ENCODE measurements at places on chromosomes 13 and 19.
A peak's percentile ranks its signal among the peaks of the same experiment; 100 is the strongest.

GRCh38 chr13:30796132-30796572, 60.8 kb downstream of the ALOX5AP start:
- DNase-seq: peak; percentile 26

DNA sequence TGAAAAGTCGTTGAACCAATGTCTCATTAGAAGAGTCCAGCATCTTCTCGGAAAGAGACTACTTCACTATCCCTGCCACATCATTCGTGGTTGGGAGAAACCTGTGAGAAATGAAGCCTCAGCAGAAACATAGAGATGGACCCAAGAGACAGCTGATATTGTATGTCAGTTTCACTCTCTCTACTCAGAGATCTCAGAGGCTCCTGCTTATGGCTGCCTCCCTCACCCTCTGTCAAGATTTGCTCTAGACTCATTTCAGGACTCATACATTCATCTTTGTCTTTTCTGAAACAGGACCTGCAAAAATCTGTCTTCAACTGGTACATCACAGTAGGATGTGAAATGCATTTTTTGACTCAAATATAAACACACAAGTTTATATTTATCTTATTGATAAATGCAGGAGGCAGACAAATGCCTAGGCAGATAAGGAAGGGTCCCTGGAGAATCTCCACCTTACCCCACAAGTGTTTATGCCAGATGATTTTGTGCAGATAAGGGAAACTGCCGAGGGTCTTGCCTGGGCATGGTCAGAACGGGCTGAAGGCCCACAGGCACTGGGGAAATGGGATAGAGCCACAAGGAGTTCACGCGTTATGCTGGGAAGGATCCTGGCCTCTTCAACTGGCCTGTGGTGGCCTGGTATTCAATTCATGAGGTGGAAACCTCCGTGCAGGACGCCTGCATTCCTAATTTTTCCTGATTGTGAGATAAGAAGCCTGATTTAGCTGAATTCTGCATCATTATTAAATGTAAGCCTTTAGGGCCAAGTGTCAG, 1834.0 kb upstream of the PCDH20 start:
- no peak for DNase-seq

GRCh38 chr19:8096071-8096470, 43.5 kb downstream of the CCL25 start:
- no peak for DNase-seq

DNA sequence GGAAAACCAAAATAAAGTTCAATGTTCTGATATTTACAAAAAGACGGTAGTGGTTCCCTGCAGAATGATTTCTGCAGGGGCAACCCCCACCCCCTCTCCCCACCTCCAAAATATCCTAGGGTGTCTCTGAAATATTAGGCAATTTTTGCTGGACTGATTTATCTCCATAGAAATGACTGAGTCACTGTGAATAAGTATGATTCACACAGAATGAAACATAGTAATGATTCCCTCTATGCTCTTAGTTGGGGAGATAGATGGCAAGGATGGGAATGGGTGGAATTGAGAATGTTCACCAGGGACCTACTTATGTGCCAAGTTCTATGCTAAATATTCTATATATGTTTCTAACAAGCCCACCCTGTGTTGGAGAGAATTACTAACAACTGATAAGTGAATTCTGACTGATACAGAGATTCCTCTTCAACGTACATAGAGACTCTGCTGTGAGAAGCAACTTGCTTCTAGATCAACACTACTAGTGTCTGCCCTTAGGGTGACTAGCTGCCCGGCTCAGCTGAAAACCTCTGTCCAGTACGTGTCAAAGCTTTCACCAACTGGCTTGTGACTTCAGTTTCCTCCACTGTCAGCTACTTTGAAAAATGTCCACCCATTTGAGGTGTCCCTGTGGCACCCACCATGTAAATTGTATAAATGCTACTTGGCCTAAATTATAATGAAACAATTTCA, 38.4 kb upstream of the RAP2A start:
- no peak for DNase-seq

GRCh38 chr19:29952177-29952576, 10.1 kb downstream of the URI1 start:
- no peak for DNase-seq

GRCh38 chr13:44498502-44498901, 77.6 kb downstream of the TSC22D1 start:
- no peak for DNase-seq

GRCh38 chr13:40624986-40625385, 41.5 kb downstream of the FOXO1 start:
- no peak for DNase-seq

GRCh38 chr19:4140237-4140711, 13.2 kb upstream of the CREB3L3 start:
- DNase-seq: peak; percentile 54

DNA sequence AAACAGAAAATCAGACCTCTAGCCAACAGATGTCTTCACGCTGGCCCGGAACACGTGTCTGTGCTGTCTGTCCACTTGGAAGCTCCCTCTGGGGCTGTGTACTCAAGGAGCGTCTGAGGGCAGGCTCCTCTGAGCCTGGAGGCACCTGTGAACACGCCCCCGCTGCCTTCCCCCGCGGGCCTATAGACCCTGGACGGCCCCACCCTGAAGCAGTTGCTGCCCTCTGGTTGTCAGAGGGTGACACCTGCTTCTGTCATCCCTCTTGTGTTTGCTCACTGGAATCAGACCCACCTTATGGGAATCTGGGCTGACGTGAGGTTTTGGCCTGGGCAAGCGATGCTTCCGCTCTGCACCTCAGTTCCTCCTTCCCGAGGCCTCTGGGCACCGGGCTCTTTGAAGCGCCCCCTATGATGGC, 19.2 kb downstream of the EPN1 start:
- DNase-seq: no peak

GRCh38 chr13:44153496-44153895, 220.1 kb upstream of the SERP2 start:
- DNase-seq: no peak

DNA sequence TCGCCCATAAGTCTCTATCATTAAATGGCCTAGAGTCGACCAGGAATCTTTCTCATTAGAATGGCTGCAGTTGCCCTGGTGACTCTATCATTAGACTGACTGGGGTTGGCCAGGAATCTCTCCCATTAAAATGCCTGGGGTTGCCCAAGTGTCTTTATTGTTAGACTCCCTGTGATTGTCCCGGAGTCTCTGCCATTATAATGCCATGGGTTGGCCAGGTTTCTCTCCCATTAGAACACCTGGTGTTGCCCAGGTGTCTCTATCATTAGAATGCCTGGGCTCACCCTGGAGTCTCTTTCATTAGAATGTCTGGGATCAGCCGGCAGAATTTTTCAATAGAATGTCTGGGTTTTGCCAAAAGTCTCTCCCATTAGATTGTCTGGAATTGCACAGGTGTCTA, 1459.3 kb downstream of the UQCRFS1 start:
- DNase-seq: no peak

- DNase-seq: no peak
These were observed 18.2 kb upstream of the IGFL1 start for GRCh38 chr19:46211201-46211881.

DNA sequence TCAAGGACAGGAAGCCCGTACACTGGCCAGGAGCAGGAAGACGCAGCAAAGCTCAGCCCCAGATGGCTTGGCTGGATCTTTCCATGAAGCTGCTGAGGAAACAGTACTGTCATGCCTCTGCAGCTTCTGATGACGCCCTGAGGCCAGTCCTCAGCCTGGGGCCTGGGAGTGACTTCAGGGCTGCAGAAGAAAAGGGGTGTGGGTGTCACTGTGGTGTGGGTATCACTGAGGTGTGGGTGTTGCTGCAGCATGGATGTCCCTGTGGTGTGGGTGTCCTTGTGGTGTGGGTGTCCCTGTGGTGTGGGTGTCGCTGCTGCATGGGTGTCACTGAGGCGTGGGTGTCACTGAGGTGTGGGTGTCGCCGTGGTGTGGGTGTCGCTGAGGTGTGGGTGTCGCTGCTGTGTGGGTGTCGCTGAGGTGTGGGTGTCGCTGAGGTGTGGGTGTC, 12.0 kb upstream of the GAS6 start:
- DNase-seq: peak; percentile 47

DNA sequence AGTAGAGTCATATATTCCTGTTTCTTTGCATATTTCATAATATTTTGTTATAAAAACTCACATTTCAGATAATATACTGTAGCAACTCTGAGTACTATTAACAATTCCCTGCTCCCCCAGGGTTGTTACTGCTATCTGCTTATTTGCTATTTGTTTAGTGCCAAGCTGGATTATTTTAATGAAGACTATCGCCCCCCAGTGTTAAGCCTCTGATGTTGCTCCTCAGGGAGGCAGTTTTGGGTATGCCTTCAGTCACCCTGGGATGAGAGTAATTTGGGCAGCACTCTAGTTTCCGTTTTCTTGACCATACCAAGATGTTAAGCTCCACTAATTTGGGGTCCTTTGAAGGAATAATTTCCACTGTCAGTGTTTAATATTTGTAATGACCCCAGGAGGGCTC, 46.0 kb downstream of the MICU2 start:
- DNase-seq: peak; percentile 25

- no peak for DNase-seq
These were observed 117.5 kb downstream of the ATP8A2 start for GRCh38 chr13:25489238-25489637.

Data from CD4-positive, alpha-beta T cell treated with Interleukin-17A for 1 hour (primary cell).